ENCODE measurements at places on chromosomes 16 and 17.
A peak's percentile ranks its signal among the peaks of the same experiment; 100 is the strongest.

GRCh38 chr16:86609115-86609514, 30.8 kb downstream of the FOXL1 start:
- no peak for DNase-seq

DNA sequence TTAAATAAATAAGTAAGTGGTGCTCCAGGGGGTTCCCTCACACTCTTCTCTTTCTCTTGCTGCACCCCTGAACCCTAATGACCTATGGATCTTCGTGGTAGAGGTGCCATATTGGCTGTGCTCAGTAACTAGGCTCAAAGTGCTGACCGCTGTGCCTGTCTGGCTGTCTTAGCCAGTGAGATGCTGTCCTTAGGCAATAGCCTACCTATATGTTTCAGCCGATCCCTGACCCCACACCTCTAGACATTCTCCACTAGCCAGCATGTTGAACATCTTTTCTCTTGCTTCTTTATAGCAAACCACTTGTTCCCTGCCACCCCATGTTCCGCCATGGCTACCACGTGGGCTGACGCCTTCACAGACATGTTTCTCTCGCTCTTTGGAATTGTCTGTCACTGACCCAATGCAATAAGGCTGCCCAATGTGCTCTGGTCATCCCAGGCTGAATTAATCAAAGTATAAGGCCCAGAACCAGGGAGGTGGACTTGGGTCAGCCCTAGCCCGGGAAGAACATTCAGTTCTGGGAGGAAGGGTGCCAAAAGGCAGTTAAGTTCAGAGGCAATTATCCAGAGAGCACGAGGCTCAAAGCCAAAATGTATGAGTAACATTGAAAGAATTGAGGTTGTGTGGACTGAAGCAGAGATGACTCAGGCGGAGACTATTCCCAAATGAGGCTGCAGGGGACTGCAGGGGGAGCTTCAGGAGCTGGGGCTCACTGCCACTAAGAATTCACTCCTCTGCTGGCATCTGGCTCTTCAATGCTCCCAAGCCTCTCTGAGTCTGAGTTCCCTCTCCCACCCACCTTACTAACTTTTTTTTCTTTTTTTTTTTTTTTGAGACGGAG, 28.7 kb upstream of the TNRC6A start:
- no peak for DNase-seq

DNA sequence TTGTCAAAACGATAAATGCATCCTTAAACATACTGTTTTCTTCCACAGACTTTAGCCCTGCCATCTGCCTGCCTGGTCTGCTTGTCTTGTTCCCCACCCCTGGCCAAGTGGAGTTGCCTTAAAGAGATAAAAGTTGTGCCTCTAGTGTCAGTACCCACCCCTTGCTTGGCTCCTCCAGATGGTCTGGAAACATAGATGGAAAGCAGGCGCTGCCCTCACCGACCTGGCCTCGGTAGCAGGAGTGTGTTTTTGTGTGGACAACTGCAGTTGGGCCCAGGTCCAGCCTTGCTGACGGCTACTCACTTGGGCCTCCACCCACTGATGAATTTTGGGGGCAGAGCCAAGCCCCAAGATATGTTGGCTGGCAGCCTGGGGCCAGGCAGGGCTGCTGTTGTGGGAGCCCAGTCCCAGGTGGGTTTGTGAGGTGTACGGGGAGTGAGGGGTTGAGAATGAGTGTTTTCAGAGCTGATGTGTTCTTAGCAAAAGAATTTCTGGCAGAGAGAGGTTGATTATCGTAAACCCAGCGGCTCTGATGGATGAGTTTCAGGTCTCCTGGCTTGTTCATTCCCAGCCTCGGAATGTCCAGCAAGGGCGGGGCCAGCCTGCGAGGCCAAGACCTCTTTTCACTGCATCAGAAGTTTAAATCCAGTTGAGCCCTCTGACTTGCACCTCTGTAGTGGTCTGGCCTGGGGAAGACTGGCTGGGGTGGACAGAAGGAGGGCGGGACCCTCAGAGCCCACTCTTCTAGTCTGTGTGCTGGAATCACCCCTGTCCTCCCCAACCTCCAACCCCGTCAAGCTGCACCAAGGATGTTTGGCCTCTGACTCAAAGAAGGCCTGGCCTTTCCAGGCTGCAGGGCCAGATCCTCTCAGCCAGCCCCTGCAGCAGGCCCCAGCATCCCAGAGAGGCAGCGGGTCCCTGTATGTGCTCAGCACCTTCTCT, 179.7 kb downstream of the RAB11FIP4 start:
- DNase-seq = no peak

GRCh38 chr17:76089680-76090516, 10.9 kb downstream of the ZACN start:
- no peak for DNase-seq

DNA sequence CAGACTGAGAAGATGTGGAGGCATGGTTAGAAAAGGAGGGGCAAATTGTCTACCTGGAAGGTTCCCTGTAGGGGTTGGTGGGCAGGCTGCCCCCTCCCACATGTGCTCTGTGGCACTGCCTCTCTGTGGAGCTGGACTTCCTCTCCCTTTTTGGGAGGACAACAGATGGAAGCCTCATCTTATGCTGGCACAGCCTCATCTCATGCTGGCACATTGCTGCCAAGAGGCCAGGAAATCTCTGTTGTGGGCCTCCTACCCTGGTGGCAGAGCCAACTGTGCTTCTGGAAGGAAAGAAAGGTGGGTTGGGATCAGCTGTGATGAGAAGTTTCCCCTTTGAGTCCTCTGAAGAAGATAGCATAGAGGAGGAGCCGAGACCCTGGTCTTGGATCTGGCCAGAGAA, 19.7 kb upstream of the BRD7 start:
- DNase-seq = peak; percentile 78

GRCh38 chr16:10663744-10664143, 31.0 kb downstream of the TEKT5 start:
- no peak for DNase-seq

- peak; percentile 43 for DNase-seq
These were observed 12.7 kb upstream of the STAC2 start for GRCh38 chr17:39238311-39238972.

GRCh38 chr16:29025735-29026134, 40.9 kb downstream of the LAT start:
- DNase-seq = no peak

DNA sequence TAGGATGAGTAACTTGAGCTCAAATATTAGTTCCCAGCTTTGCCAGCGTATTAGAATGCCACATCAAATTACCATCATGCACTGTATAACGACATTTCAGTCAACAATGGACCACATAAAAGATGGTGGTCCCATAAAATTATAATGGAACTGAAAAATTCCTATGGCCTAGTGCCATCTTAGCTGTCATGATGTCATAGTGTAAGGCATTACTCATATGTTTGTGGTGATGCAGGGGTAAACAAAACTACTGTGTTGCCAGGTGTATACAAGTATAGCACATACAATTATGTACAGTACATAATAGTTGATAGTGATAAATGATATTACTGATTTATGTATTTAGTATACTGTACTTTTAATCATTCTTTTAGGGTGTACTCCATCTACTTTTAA, 54.4 kb upstream of the NETO2 start:
- no peak for DNase-seq

- DNase-seq = no peak
These were observed 555.5 kb downstream of the WWOX start for GRCh38 chr16:78654929-78655328.

- no peak for DNase-seq
These were observed 6.0 kb upstream of the ARL2BP start for GRCh38 chr16:57239107-57239506.

DNA sequence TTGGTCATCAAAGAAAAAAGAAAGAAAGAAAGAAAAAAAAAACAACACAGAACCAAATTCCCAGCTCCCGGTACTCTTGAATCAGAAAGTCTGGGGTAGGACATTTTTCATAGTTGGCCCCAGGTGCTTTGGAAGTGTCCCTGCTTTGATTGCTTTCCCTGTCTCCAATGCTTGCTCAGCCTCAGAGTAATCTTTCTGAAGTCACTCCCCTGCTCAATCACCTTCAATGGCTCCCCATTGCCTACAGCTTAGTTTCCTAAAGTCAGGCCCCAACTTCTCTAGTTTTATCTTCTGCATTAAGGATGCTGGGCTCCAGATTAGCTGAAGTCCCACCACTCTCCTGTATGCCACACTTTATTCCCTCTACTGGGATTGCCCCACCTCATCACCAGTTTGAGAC, 17.1 kb downstream of the CNGB1 start:
- no peak for DNase-seq

DNA sequence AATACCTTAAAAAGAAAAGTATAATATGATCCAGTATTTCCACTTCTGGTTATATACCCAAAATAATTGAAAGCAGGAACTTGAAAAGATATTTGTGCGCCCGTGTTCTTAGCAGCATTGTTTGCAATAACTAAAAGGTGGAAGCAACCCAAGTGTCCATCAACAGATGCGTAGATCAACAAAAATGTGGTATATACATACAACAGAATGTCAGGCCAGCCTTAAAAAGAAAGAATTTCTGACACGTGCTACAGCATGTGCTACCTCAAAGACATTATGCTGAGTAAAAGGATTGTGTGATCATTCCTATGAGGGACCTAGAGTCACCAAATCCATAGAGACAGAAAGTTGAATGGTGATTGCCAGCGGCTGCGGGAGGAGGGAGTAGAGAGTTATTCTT, 133.1 kb downstream of the SPECC1 start:
- no peak for DNase-seq

All from cerebellum (tissue), 4 donors.